ENCODE measurements at places on chromosomes 12 and 14. TPM values are rescaled to one million over a fixed set of nuclear protein-coding genes. Genes with fewer than 3 reads are reported as not detected.

PTPRB gene
- total RNA-seq, result 29.5 TPM

- no peak overlapping the region for H3K4me3 ChIP-seq
- no peak for DNase-seq
- H3K36me3 ChIP-seq, result no peaks in the 10 kb centered on the region
- H3K4me1 ChIP-seq, result peaks cover 68% of the 10 kb centered on the region
- no peaks in the 10 kb centered on the region for H3K27me3 ChIP-seq
- peak overlapping the region; percentile 90 for H3K27ac ChIP-seq
These were observed 46.5 kb downstream of the ELK3 start for GRCh38 chr12:96240656-96241055.

GRCh38 chr12:66742508-66743367, 63.9 kb upstream of the GRIP1 start:
- no peak overlapping the region for H3K27ac ChIP-seq
- no peaks in the 10 kb centered on the region for H3K36me3 ChIP-seq
- DNase-seq, result no peak
- no peaks in the 10 kb centered on the region for H3K4me1 ChIP-seq
- H3K27me3 ChIP-seq, result no peaks in the 10 kb centered on the region
- H3K4me3 ChIP-seq, result no peak overlapping the region

DNA sequence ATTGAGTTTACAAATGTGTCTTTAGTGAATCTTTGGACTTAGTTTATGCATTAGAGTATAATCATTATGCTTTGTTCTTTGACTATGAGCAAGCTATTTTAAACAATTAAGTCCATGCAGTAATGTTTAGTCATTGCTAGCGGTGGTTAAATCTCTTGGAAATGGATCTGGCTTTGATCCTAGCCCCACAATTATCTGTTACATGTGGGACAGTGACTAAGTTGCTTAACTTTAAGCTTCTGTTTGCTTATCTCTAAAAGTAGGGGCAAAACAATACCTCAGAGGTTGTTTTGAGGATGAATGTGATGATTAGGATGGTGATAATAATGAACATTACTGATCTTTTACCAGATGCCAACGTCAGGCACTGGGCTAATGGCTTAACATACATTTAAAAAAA, 124.2 kb downstream of the NPAS3 start:
- H3K27ac ChIP-seq, result no peak overlapping the region
- DNase-seq, result no peak
- H3K36me3 ChIP-seq, result no peaks in the 10 kb centered on the region
- no peak overlapping the region for H3K4me3 ChIP-seq

DNA sequence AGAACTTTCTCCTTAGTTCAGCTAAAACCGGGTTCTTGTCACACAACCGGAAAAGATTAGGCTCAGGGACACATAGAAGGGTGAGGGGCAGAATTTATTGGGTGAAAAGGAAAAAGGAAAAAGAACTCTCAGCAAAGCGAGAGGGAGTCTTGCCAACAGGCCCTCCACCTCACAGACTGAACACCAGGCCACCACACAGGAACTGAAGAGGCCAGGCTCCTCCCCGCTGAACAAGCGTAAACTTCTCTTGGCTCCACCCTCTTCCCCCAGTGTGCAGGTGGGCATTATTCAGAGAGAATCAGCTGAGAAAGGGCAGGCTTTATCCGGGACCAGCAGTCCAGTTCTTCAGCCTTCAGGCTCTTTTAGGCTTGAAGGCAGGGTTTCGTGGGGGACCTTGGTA, 125.6 kb upstream of the FGD4 start:
- H3K27me3 ChIP-seq, result no peaks in the 10 kb centered on the region
- H3K4me1 ChIP-seq, result peaks cover 14% of the 10 kb centered on the region
- peak; percentile 55 for DNase-seq
- no peaks in the 10 kb centered on the region for H3K36me3 ChIP-seq
- H3K27ac ChIP-seq, result peak overlapping the region; percentile 3
- no peak overlapping the region for H3K4me3 ChIP-seq

KRT79 gene
- not detected for total RNA-seq

TROAP gene
- 100 TPM for total RNA-seq

DNA sequence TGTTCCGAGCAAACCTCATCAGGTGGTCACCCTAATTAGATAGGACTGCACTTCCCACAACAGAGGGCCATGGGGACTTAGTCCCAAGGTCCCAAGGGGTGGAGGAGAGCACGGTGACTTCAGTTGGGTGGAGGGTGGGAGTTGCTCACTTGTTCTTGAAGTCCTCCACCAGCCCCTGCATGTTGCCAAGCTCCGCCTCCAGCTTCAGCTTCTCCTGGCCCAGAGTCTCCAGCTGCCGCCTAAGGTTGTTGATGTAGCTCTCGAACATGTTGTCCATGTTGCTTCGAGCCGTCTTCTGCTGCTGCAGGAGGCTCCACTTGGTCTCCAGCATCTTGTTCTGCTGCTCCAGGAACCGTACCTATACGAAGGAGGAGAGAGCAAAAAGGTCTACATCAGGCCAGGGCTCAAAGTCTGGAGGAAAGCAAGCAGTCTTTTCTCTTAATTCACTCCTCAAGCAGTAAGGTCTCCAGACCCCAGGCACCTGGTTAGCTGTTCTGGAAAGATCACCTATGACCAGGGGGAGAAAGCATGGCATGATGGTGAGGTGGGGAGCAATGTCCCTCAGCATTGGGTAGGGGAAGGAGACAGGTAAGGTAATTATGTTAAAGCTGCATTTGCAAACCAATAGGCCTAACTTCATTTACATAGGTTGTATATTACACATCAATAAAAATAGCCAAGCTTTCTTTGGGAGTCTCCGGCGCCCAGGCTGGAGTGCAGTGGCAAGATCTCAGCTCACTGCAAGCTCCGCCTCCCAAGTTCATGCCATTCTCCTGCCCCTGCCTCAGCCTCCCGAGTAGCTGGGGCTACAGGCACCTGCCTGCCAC, 2.9 kb downstream of the KRT8 start:
- peak overlapping the region; percentile 60 for H3K4me3 ChIP-seq
- H3K27me3 ChIP-seq, result no peaks in the 10 kb centered on the region
- H3K27ac ChIP-seq, result peak overlapping the region; percentile 91
- peak; percentile 52 for DNase-seq

- H3K27ac ChIP-seq, result peak overlapping the region; percentile 78
- DNase-seq, result no peak
- no peaks in the 10 kb centered on the region for H3K27me3 ChIP-seq
- peaks cover 39% of the 10 kb centered on the region for H3K4me1 ChIP-seq
- no peaks in the 10 kb centered on the region for H3K36me3 ChIP-seq
- no peak overlapping the region for H3K4me3 ChIP-seq
These were observed 126.1 kb upstream of the MAX start for GRCh38 chr14:65228436-65228835.

DNA sequence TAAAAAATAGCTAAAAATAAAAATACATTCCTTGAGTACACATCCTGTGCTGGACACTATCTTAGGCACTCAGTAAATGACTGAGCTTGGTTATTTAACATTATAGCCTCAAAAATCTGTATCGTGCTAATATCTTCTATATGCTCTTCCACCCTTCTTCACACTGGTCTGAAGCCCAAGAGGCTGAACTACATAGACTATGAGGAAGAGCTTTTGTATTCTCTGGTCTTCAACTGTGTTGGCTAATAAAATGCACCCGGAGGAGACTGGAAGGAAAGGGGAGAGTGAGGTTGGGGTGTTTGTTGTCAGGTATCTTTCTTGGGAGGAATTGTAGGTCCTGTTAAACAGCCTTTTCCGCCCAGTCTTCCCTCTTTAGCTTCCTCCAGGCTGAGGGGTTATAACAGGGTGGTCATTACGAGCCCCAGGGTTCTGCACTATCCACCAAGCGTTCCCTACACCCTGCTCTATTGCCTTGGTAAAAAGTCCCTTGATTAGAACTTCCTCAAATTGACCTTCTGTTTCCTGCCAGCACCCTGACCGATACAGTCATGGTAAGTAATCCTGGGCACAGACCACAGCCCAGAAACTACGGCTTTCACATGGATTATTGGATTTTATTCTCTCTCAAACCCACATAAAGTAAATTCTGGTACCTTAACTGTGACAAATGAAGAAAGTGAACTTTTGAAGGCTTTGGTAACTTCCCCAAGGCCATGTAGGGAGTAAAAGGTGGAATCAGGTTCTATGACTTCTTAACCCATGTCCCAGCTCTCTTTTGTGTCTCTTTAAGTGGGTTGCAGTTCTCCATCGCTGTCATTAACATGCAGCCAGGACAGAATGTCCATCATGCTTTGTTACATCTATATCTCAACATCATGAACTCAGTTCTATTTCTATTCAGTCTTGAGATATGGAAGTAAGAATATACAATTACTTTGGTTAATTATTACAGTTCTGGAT, 71.3 kb downstream of the PTHLH start:
- H3K4me3 ChIP-seq, result no peak overlapping the region
- no peaks in the 10 kb centered on the region for H3K36me3 ChIP-seq
- H3K27ac ChIP-seq, result no peak overlapping the region
- no peaks in the 10 kb centered on the region for H3K4me1 ChIP-seq

SYT10 gene
- total RNA-seq, result 0.96 TPM

All from transverse colon (tissue), 4 donors.